Esophagus mucosa (tissue), 1 donor: ENCODE measurements at places on chromosomes 7 and 10.

DNA sequence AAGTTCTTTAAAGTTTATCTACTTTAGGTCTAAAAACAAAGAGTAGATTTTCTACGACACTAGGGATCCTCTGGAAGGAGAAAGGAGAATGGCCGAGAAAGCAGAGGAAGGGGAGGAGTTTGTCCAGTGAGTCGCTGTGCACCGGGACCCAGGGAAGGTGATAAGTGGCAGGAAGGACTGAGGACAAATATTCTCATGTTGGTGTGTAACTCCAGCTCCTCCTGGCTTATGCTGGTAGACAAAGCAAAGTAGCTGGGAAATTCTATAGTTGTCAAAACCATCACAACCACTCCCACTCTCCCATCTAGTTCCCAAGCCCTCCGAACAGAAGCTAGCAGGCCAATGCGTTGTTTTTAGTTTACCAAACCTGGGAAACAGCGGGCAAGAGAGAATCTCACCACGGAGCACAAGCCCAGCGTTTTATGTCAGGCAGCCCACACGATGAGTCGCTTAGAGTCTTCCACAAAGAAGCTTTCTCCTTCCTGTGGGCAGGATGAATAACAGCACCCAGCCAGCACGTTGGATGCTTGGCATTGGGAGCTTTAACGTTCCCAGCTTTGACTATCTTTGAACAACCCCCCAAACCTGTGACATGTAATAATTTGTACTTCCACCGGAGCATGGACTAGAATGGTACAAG lies 32.9 kb upstream of the JCAD start:
- no peak for ATAC-seq

DNA sequence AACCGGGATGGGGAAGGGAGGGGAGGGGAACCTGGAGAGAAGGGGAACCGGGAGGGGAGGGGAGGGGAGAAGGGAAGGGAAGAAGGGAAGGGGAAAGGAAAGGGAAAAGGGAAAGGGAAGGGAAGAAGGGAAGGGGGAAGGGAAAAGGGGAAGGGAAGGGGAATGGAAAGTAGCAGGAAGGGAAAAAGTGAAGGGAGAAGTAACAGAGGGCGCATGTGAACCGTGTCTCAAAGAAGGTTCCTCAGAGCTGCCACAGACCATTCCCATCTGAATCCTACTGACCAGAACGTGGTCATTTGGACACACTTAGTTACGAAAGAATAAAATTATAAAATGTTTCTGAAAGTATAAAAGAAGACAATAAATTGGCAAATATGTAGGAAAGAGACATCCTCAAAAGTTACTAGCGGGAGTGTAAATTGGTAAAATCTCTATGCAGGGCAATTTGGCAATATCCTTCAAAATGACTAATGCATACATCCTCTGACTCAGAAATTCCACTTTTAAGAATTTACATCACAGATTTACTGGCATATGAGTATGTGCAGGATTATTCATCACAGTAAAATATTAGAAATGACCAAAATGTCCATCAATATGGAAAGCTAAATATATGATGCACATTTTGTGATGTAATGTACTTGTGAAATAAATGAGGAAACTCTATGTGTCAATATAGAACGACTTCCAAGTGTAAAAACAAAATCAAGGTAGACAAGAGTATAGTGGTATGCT lies 12.9 kb downstream of the C10orf67 start:
- peak; percentile 79 for ATAC-seq

- ATAC-seq = no peak
Observed at GRCh38 chr10:132563485-132564248, 26.1 kb downstream of the INPP5A start.

DNA sequence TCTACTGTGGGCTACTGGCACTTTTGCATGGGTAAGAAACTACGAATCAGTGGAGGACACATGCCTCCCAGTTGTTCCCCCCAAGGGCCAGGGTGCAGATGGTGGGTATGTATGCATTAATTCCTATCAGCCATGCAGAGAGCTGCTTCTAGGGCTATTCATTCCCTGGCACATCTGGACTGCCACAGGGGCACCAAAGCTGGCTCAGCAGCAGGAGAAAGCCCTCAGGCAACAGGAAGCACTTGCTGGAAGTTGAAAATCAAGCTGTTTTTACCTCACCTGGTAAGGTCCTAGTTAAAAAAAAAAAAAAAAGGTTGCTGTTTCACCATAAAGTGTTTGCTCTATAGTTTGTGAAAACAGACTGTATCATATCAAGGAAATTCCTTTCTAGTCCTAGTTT lies 1342.6 kb downstream of the REEP3 start:
- ATAC-seq = no peak

DNA sequence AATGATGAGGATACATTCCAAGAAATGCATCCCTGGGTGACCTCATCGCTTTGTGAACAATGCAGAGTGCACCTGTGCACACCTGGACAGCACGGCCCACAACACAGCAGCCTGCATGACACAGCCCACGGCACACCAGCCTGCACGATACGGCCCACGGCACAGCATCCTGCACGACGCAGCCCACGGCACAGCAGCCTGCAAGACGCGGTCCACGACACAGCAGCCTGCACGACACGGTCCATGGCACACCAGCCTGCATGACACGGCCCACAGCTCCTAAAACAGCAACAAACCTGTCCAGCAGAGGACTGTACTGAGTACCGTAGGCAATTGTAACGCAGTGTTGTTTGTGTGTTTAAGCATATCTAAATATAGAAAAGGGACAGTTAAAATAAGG lies 134.7 kb upstream of the PPP2R2D start:
- no peak for ATAC-seq

- ATAC-seq = no peak
Observed at GRCh38 chr10:124476043-124476725, 14.6 kb downstream of the LHPP start.

GRCh38 chr10:97922022-97922758 lies 72.5 kb downstream of the GOLGA7B start:
- ATAC-seq = no peak

DNA sequence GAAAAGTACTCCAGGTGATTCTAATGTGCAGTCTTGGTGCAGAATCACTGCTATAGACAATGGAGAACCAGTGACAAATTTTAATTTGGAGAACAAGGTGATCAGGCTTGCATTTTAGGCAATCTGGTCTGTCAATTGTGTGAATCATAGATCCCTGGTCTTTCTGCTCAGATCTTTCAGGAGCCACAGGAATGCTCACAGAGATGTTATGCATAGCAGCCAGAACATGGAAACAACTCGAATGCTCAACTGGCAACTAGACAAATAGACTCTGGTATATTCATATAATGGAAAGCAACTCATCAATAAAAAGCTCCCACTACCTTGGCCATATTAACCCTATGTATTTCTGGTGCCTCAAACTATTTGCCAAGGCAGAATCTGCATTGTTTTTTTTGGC lies 209.1 kb downstream of the PHF14 start:
- ATAC-seq = no peak

- ATAC-seq = no peak
Observed at GRCh38 chr7:10977113-10977512, 3.4 kb downstream of the PHF14 start.

DNA sequence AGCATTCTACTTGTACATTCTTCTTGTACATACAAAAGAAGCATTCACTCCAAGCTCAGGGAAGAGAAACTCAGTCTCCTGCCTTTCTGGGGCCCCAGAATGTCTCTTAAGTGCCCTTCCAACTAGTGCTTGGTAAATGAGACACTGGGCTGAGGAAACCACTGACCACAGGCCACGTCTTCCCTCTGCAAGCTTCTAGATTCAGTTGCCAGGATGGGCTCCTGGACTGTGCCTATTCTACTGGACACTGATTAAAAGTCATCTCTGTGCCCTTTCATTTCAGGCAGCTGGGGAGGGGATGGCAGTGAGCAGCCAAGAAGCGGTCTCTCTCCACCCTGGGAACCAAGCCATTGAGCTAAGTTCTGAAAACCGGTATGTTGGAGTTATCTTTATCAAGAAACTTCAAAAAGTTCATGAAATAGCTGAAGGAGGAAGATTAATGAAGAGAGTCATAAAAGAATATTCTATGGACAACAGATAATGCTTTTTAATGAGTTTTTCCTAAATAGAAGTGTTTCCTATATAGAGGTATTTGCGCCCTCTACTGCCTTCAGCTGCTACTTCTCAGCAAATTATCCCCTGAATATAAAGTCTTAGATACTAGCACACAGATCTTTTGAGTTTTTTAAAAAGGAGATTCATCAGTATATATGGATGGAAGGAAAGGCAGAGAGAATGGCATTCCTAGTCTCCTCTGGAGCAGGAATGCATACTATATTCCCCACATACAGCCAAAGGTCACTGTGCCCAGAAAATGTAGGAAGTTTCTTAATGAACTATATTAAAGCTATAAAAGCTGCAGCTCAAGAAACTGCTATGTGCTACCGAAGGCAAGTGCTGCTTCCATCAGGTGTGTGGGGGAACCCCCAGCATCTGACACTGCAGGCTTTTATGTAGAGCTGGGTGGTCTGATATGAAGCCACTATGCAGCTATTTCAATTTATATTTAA lies 8.4 kb upstream of the IFIT1B start:
- ATAC-seq = peak; percentile 25

DNA sequence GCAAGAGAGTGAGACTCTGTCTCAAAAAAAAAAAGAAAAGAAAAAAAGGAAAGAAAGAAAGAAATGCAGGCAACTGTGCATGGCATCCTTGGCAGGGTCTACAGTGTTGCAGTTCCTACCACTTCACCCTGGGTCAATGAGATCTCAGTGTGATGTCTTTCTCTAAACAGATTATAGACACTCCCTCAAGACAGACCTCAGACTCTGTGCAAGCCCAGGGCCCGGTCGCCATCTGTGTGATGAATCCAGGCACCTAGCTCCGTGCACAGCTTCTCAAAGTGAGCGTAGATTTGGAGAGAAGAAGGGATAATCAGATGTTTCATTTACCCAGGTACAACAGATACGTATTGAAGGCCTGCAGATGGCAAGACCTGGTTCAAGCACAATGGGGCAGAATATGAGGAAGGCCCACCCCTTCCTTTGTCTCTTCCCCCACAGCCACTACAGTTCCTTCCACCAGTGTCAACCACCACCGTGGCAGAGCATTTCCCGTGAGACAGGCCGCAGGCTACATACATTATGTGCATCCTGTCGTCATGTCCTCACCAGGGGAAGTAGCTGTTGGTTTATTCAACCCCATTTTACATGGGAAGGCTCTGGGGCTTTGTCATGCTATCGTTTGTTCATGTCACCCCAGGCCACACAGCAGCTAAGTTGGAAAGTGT lies 471.7 kb upstream of the GALNT17 start:
- ATAC-seq = no peak

DNA sequence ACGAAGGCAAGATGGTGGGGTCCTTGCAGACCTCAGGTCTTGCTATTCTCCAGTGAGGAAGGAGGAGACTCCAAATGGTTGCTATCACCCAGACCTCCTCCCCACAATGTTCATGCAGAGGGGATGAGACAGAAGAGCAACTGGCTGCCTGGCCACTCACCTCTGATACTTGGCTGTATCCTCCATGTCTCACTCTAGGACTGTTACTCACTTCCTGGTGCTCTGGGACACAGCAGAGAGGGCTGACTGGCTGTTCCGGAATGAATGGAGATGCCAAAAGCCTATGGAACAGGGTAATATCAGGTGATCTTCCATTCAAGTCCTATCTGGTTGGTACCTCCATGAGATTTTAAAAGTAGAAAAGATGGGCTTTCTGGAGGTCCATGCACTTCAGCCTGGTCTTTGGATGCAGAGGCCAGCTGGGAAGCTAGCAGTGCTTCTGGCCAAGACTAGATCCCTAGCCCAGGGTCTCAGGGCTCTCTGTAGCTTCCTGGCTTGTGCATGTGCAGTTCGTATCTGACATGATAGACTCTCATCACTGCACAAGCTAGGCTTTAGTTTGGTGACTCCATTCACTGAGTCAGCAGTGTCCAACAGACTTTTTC lies 27.0 kb upstream of the ABI1 start:
- ATAC-seq = no peak

DNA sequence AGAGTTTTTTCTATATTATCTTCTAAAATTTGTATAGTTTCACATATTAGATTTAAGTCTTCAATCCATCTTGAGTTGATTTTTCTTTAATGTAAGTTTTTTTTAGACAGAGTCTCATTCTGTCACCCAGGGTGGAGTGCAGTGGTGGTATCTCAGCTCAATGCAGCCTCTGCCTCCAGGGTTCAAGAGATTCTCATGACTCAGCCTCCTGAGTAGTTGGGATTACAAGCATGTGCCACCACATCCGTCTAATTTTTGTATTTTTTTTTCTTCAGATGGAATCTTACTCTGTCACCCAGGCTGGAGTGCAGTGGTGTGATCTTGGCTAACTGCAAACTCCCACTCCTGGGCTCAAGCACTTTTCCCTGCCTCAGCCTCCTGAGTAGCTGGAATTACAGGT lies 143.4 kb upstream of the ZNF92 start:
- ATAC-seq = no peak

- no peak for ATAC-seq
Observed at GRCh38 chr10:98158576-98158975, 24.1 kb downstream of the R3HCC1L start.

- no peak for ATAC-seq
Observed at GRCh38 chr7:32560075-32560474, 64.8 kb downstream of the AVL9 start.

- ATAC-seq = no peak
Observed at GRCh38 chr10:1560535-1561192, 176.7 kb downstream of the ADARB2 start.

DNA sequence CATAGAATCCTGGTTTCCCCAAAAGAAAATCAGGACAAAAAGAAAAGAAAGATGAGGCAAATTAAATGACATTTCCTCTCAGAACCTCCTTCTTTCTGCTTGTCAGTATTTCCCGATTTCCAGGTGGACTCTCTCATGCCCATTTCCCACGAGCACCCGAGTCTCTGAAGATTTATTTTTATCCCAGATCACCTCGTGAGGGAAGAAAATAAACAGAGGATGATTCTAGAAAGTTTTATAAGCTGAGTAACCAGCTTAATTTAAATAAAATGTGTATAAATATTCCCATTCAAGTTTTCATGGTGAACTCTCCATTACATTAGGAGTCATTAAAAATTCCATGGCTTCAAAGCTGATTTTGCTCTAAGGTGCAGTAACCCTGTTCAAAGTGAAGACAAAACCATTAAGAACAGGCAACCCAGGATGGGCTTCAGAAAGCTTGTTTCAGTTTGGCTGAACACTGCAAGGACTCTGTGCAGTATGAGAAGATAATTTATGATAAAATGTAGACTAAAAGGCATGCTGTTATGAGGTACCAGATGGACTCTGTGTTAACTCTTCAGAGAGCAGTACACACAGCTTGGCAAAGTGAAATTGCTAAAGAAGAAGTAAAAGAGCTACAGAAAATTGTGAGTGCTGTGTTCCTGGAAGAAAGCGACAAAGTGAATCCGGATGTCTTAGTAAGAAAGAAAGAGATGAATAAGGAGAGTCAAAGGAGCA lies 521.3 kb upstream of the LRRN3 start:
- no peak for ATAC-seq
